GM06990 (cell line): ENCODE measurements at places on chromosomes 3 and 15.
A peak's percentile ranks its signal among the peaks of the same experiment; 100 is the strongest.

GRCh38 chr3:103388214-103388613 is 953.4 kb downstream of the ZPLD1 start:
- DNase-seq: no peak

GRCh38 chr15:20348900-20349773 is 192.5 kb downstream of the GOLGA6L6 start:
- DNase-seq: no peak

GRCh38 chr3:128867200-128868125 is 12.0 kb upstream of the ACAD9 start:
- no peak for DNase-seq

GRCh38 chr3:14154895-14155440 is 23.4 kb downstream of the XPC start:
- no peak for DNase-seq

- DNase-seq: no peak
Observed at GRCh38 chr15:68885070-68885469, 45.3 kb upstream of the SPESP1 start.

GRCh38 chr15:86237111-86237500 is 157.4 kb downstream of the AGBL1 start:
- no peak for DNase-seq

- DNase-seq: no peak
Observed at GRCh38 chr3:195004512-195005250, 266.3 kb downstream of the XXYLT1 start.

DNA sequence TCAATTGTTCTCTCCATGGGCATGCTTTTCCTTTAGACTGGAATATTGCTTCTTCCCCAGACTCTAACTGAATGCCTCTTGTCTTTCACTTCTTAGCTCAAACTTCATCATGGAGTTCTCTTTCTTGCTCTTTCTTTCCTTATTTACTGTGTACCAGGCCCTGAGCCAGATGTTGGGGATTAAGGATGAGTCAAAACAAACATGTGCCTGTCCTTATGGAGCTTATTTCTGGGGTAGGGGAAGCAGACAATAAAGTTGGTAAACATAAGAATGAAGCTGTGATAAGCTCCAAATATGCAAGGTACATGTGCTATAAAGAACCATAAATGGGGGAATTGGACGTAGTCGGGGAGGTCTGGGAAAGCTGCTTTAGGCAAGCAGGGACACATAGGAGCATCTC is 145.8 kb downstream of the ALDH1A2 start:
- no peak for DNase-seq

DNA sequence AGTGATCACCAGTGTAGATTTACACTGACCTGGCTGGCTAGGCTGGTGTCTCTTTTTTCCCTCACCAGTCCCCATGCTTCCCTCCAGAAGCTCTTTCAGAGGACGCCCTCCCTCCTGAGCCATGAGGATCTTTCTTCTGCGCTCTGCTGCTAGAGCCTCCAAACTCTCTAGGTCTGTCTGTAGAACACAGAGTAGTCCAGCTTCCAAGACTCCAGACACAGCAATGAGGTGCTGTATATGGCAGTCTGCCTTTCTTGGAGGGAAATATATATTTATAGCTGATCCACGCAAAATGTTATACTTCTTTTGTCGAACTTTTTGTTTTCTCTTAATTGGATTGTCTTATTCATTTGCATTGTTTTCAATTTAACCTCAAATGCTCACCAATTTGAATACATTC is 1121.8 kb downstream of the ROBO2 start:
- no peak for DNase-seq

- DNase-seq: no peak
Observed at GRCh38 chr3:48426944-48427629, 2.8 kb downstream of the PLXNB1 start.

- no peak for DNase-seq
Observed at GRCh38 chr3:70963431-70964275, 619.9 kb downstream of the FOXP1 start.

- no peak for DNase-seq
Observed at GRCh38 chr3:138781012-138781470, 53.7 kb downstream of the PIK3CB start.

- no peak for DNase-seq
Observed at GRCh38 chr3:110327870-110328269, 743.7 kb upstream of the NECTIN3 start.

- no peak for DNase-seq
Observed at GRCh38 chr3:53511246-53511645, 16.8 kb downstream of the CACNA1D start.

DNA sequence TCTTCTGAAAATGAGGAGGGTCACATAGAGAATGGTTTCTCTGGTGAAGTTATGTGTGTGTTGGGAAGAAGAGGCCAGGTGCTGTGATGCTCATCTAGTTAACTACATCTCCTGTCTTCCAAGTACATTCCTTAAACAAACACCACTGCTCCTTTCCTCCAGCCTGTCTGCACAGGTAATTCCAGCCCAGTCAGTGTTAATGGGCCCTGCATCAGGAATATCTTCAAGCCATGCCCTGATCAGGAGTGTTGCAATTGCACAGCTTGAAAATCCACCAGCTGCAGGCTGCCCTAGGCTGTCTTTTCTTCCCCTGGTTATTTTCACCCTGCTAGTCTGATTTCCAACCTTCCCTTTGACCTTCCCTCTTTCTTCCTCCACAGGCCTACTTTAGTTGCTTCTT is 41.9 kb upstream of the LMOD3 start:
- no peak for DNase-seq

DNA sequence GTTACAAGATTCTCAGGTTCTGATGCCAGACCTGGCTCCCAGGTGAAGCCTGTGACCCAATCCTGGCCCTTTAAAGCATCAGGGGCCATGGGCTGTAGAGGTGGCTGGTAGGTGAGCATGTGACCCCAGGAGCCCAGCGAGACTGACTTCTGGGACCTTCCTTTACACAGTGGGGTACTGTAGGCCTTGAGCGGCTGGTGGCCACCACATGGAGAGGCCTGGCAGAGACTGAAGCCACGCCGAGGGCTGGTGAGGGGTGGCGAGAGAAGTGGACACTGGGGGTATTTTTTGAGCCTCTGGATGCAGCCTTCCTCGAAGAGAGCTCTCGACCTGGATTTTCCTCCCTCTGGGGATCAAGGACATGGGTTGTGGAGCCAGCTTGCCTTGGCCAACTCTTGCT is 71.2 kb upstream of the ITGA11 start:
- no peak for DNase-seq

DNA sequence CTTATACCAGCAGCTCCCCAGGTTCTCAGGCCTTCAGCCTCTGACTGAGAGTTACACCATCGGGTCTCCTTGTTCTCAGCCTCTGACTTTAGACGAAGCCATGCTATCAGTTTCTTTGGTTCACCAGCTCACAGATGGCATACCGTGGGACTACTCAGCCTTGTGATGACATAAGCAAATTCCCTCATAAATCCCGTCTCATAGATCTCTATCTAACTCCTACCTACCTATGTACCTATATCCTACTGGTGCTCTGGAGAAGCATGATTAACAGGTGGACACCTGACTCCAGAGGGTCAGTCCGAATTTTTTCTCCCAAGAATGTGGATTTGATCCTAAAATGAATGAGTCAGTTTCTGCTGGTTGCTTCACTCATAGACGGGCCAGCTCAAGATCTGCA is 59.1 kb upstream of the CDV3 start:
- no peak for DNase-seq

DNA sequence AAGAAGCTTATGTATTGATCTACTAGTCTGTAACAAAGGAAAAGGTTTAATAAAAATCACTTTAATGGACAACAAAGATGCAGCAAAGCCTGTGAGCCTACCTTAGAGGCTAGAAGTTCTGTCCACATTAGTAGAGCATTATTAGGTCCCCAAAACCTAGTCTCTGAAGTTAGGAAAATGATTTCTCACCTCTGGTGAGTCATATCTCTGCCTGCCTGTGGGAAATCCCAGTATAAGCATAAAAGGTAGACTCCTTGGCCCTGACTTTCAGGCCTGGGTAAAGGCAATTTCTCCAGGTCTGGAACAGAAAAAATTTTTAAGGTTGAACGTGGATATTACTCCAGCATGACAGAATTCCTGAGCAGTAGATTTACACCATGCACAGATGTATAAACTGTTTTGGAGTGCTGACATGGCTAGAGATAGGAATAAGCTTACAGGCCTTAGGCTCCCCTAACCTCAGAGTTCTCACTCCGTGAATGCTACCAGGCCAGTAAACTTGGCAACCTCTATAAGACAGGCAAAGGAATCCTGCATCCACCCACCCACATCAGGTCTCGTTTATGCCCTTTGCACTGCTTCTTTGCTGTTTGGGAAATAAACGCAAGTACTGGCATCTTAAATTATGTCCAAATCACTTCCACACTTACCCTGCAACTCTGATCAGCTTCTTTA is 104.1 kb downstream of the SERPINI1 start:
- no peak for DNase-seq

DNA sequence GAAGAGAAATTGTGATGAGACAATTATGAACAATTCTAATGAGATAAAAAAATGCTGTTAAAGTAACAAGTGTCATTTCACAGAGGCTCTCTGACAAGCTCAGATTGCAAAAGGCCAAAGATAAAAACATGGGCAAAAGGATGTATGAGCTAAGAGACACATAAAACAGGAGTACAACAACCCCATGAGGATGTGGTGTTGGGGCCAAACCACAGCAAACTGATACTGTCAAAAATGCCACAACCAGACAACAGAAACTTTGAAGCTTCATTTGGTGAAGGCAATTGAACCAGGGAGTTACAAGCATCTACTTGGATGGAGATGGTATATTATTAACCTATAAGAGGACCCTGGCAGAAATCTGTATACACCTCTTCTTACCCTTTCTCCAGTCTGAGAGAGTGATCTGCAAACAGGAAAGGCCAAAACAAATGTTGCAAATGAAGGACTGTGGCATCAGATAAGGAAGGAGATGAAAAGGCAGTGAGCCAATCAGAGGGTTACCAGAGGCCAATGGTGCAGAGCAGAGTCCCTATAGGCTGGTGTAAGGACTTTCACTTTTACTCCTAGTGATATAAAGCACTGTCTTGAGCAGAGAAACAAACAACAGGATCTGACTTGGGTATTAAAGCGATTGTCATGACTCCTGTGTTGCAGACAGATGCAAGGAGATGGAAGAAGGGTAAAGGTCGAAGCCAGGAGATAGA is 659.0 kb downstream of the NTRK3 start:
- no peak for DNase-seq

GRCh38 chr3:136952292-136952691 is 5.5 kb upstream of the IL20RB start:
- DNase-seq: no peak

GRCh38 chr15:58065445-58066041 is at the start of gene ALDH1A2:
Gene ALDH1A2 (minus strand): TSS chr15:58065711. CDS start chr15:58065650, 61 bp downstream.
- DNase-seq: peak; percentile 4

GRCh38 chr3:100189444-100189964 is 71.3 kb upstream of the TBC1D23 start:
- no peak for DNase-seq

- peak; percentile 32 for DNase-seq
Observed at GRCh38 chr3:3589715-3590130, 209.5 kb upstream of the LRRN1 start.

- no peak for DNase-seq
Observed at GRCh38 chr3:8336456-8336855, 165.2 kb upstream of the LMCD1 start.

- DNase-seq: no peak
Observed at GRCh38 chr3:83514130-83514914, 1444.5 kb upstream of the CADM2 start.

DNA sequence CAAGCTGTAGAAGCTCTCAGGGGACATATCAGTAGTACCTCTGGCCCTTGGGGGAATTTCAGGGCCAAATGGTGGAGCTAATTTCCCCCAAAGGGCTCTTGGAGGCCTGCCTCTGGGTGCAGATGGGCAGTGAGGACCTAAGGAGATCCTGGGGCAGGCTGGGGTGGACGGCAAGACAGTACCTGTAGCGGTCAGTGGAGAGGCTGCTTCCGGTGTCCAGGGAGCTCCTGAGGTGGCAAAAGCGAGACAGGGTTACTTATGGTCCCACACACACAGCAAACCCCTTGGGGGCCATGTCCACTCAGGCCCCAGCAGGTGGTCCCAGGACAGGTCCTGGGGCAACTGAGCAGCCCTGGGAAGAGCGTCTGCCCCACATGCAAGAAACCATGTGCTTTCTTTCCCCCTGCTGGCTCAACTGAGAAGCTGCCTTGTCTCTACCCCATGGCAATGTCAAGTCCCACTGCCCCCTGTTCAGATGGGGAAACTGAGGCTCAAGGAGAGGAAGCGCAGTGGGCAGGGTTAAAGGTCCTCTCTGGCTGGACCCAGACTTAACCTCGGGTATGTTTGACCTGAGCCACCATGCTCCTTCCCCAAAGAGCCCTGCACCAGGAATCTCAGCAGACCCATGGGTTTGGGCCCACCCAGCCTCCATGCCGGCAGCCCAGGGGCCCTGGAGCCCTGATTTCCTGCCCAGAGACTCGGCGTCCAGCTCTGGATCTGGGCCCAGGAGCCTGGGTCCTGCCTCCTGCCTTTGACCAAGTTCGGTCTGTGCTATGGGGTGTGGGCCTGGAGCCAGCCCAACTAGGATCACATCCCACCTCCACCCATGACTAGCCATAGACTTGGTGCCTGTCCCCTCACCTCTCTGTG is 25.7 kb downstream of the IQSEC1 start:
- DNase-seq: no peak

DNA sequence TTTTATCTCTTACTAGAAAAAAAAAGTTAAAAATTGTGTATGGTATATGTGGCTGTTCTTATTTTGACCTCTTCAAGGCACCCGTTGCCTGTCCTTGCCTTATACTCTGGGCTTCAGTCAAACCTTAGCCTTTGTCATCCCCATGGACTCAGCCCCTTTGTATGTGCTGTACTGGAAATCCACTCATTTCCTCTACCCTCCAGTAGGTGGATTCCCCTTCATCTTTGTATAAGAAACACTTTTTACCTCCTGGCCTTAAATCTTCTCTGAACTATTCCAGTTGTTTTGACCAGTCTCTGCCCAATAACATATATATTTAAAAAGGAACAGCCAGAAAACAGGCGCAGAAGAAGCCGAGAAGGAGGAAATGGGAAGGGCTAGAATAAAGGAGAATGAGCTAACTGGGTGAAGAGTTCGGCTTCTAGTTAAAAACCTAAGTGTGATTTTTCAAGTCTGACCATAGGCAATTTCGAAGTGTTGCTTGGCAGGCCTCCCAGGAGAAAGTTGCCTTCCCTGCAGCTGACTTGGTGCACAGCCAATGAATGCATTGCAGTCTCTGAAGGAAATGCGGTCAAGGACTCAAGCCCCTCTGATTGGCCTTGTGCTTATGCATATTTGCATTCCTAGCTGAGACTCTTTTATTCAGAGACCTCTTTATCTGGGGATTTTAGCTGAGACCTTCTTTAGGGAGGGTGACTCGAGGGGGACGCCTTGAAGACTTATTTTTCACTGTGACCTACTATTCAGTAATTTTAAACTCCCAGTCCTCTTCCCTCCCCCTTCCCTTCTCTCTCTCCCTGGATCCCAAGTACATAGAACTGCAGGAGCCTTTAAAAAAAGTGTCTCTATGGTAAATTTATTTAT is 277.4 kb downstream of the ROBO1 start:
- DNase-seq: no peak

DNA sequence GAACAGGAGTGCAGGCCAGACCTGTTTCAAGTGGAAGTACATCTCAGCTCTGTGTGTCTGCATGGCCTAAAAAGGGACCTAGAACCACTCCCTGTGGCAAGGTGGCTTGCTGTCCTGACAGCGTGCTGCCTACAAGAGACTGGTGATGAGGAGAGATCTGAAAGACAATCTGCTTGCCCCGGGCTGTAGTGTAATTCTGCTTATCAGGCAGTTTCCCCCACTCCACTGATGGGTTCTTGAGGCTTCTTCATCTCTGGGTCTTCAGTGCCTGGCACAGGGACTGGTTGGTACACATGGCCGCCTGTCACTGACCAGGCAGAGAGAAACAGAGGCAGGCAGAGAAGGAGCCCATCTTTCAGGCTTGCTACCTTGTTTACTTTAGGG is 57.6 kb downstream of the HEG1 start:
- DNase-seq: no peak

GRCh38 chr3:129593595-129594339 is 12.7 kb downstream of the PLXND1 start:
- DNase-seq: no peak
